MG63 (cell line): ENCODE measurements at places on chromosomes 3 and 15. TPM values are rescaled to one million over a fixed set of nuclear protein-coding genes. Genes with fewer than 3 reads are reported as not detected.

- no peak for DNase-seq
These were observed 44.5 kb upstream of the MYO5C start for GRCh38 chr15:52340093-52340492.

DNA sequence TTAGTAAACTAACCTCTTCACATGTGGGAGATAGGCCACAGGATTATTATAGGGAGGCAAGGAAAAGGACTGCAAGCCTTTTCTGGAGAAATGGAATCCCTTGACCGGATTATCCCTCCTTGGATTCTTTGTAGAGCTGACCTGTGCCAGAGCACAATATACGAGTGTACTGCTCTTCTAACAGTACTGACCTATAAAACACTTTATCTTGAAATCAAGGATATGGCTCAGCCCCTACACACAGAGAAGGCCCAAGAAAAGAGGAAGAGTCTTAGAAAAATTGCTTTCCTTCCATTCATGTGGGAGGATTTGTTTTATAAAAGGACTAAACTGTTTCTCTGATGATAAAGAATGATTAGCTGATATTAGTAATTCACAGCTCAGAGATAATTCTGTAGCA lies 42.2 kb downstream of the DMXL2 start:
- DNase-seq: no peak

- DNase-seq: no peak
These were observed 61.9 kb upstream of the PHLDB2 start for GRCh38 chr3:111797171-111797615.

NRROS gene
- total RNA-seq: not detected in 2 replicates

MESP2 gene
- 1.8 TPM in 1 of 2 replicates, not detected in the other for total RNA-seq
